Inflammatory macrophage treated with lipopolysaccharide for 1 hour (primary cell): ENCODE measurements at places on chromosomes 4 and X.

DNA sequence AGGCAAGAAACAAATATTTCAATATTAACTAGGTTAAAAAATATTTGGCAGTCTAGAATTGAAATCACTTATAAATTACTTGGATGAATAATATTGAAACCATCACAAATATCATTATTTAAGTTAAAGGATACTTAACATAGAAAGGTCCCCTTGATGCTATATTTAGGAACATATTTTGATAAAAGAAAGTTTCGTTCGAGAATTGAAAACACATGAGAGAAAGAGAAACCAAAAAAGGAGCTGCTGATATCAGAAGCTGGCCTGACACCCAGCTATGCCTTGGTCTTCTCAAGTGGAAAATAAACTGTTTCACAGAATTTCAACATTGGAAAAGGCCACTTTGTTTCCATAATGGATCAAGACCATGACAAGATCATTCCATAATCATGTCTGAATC lies 762.4 kb downstream of the DMD start:
- no peak for DNase-seq

GRCh38 chr4:38128478-38129459 lies 168.6 kb downstream of the PTTG2 start:
- DNase-seq = peak; percentile 74

DNA sequence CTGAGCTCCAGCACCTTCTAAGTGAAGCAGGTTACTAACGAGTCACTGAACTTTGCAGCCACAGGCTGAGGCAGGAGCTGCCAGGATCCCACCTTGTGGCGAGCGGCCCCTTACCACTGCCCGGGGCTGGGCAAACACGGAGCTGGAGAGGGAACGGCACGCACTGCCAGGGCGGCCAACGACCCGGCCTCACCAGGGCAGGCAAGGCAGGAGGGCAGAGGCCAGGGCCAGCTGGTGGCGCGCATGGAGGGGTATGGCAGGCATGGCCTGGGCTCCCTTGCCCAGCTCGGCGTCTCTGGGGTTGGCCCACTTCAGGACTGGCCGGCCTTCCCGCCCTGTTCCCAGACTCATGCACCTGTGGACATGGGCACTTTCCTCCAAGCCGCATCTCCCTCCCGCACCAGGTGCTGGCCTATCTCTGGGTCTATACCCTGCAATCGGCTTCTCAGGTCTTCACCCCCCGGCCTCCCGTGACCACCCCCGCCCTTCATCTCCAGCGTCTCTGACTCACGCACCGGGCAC lies 64.9 kb downstream of the FAM53A start:
- DNase-seq = no peak

DNA sequence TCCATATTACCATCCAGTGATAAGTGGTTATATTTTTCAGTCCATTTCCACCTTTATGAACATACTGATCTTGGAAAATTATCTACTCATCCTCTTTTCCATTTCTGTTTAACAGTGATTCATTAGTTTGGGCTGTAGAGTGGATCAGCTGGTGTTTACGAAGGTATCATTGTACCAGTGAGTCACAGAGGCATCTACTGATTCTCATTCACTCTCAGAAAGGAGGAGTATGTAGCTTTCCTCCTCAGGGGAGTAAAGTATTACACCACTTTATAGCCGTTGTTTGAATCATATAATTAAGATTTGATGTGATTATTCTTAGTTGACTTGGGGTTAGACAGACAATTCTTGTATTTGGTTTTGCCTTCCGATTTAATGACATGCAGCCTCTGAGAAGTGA lies 74.7 kb downstream of the GALNT7 start:
- no peak for DNase-seq

- peak; percentile 69 for DNase-seq
These were observed 13.6 kb downstream of the GASK1B start for GRCh38 chr4:158159054-158159717.

DNA sequence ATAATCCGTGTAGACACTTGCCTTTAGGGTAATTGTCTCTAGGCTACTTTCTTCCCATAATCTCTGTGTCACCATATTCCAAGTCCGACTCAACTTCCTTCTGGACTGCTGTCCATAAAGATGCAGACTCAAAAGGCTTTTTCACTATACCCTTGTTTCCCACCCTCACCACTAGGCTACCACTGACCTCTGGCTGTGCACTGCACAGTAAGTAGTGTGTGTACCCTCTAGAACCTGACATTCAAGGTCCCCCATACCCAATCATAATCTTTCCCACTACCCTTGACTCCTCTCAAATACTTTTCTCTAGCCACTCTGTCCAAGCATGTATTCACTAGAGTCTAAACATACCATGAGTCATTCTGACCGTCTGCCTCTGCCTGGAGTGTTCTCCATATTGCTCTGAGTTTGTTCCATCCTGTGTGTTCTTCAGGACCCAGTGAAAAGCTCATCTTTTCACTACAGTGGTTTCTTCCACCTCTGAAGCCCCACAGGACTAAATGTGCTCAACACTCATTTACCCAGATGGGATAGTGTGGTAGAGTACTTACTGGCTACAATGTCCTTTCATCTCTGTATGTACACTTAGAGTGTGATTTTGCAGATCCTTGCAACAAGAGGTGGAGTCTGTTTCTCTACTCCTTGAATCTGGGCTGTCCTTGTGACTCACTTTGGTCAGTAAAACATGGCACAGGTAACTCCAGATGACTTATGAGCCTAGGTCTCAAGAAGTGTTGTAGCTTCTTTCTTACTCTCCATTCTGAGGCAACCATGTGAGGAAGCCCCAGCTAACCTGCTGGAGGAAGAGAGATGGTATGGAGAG lies 17.4 kb downstream of the JADE3 start:
- no peak for DNase-seq

GRCh38 chr4:6620296-6620695 lies 20.2 kb upstream of the MRFAP1 start:
- DNase-seq = no peak

DNA sequence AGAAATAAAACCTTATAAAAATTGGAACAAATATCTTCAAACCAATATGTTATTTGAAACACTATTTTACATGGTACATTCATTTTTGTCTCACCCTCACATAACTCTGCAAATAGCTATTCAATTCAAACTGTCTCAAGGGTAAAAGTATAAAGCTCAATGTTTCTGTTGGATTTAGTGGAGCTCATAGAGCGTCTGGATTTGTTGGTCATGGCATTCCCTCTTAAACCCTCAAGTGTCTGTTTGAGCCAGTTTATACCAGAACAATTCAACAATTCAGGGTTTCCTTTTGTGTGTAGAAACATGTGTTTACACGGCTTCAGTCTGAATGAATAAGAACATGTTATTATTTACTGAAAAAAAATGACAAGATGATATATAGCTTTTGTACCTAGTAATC lies 161.6 kb downstream of the PCDH18 start:
- DNase-seq = no peak

GRCh38 chr4:157287445-157287844 lies 66.9 kb downstream of the GRIA2 start:
- DNase-seq = no peak

- DNase-seq = no peak
These were observed 6.8 kb upstream of the RRAGB start for GRCh38 chrX:55710701-55711100.

- no peak for DNase-seq
These were observed 163.7 kb upstream of the SPANXC start for GRCh38 chrX:141405853-141406492.

DNA sequence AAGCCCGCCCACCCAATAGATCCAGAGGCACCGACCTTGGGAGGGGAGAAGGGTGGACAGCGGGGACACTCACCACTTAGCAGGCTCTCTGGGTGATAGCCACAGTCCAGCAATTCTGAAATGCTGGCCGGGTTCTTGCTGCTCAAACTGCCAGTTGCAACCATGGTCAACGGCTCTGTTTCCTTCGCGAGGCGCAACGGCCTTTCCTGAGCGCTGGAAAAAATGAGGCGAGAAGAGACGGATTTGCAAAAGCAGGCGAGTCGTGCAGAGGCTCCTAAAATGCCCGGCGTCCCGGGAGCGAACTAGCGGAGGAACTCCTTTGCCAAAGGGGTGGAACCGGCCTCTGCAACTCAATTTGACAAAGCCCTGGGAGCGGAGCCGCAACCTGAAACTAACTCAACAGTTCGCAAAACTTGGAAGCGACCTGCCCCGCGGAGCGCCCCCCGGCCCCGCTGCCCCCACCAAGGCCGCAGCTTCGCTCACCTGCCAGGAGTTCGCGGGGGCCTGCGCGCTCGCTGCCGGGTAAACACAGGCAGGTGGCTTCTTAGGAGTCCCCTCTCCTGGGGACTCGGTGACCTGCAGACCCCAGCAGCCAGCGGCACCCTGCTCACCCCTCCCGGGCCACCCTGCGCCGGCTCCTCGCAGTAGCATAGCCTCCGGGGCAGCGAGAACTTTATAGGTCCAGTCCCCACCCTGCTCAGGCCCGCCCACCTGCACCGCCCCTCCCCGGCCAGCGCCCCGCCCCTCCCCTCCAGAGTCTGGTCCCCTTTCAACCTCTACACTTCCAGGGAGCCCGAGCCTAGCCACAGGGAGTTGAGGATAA lies at the start of gene DDIT4L:
Gene DDIT4L (minus strand): TSS at position 649 of the 823 bp plus-strand sequence. CDS start 485 bp downstream, at position 164.
- DNase-seq = no peak

GRCh38 chrX:53088136-53088974 lies 5.6 kb upstream of the KANTR start:
- DNase-seq = no peak

- no peak for DNase-seq
These were observed 662 bp downstream of the APBB2 start for GRCh38 chr4:41213625-41214135.

DNA sequence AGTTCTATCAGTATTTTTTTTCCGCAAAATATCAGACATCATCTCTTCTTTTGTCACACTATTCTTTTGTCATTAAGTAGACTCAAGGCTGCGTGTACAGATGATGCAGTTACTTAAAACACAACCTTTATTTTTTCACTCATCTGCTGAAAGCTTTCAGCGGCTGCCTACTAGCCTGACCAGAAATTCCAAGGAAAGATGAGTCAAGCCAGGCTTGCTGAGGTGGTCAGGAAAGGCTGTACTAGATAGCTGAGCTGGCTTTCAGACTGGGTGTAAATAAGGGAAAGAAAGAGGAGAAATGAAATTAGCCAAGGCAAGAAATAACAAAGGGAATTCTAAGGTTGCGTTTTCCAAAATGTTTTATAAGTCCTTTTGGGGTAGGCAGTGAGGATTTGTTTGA lies 17.9 kb downstream of the STK26 start:
- no peak for DNase-seq

DNA sequence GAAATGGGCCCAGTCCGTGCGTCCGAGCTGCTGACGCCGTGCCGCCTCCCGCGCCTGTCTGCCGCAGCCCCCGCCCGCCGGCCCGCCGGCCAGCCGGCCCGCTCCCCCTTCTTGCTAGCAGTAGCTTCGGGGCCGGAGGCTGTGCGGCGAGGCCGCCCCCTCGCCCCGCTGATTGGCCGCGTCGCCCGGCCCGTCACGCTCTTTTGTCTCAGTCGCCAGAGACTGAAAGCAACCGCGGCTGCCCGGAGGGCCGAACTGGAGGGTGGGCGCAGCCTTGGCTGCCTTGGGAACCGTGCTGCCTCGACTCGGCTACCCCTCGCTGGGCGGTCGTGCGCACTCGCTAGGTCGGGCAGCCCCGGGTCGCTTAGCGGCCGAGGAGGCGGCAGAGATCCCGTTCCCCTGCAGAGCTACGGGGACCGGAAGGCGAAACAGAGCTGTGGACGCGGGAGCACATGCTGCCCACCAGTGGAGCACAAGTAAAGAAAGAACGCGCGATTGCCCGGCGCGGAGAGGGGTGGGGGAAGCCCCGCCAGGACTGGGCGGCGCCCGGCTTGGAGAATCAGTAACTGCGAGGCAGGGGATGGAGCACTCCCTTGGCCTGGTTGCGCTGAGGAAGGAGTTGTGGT lies at the start of gene ZCCHC18:
Gene ZCCHC18 (plus strand): TSS at position 198 of the 626 bp plus-strand sequence. CDS start 1,589 bp downstream, outside the sequence.
- DNase-seq = peak; percentile 2

GRCh38 chr4:11005300-11005699 lies 320.7 kb upstream of the CLNK start:
- DNase-seq = no peak

- no peak for DNase-seq
These were observed 110.8 kb upstream of the PAQR3 start for GRCh38 chr4:79049840-79050540.

GRCh38 chr4:149790172-149790907 lies 25.3 kb downstream of the IQCM start:
- DNase-seq = no peak

- no peak for DNase-seq
These were observed 5.3 kb downstream of the IDS start for GRCh38 chrX:149499766-149500165.

- peak; percentile 47 for DNase-seq
These were observed 201.4 kb downstream of the CCSER1 start for GRCh38 chr4:90328558-90328957.

DNA sequence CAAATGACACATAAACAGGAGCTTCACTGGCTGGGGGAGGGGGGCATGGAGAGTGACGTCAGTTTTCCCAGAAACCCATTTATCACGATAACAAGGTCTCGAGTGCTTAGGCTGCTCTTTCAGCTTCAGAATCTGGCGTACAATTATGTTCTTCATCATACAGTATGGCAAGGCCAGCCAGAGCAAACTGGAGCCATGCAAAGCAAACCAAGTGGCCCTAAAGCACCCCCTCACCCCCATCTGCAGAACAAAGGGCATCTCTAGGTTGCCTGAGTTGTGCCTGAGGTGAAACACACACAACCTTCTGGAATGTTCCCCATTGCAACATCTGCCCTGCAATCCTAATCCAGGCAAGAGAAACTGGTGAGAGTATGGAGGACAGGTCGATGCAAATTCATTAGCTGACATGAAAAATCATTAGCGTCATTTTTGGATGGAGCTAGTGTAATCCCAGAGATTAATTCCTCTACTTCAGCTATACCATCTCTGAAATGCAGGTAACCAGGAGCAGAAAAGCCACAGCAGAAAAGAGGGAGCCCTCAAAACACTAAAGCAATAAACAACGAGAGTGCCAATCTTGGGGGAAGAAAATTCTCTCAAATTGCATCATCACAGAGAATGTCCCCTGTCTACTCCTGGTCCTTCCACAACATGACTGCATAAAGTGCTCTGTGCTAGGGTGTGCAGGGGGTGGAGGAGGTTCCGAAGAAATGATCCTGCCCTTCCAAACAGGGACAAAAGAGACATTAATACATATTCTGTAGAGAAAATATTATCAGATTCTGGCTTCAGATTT lies 1.8 kb downstream of the SEPTIN6 start:
- peak; percentile 36 for DNase-seq
